Fibroblast of the aortic adventitia (primary cell): ENCODE measurements at places on chromosomes 2 and 18.
A peak's percentile ranks its signal among the peaks of the same experiment; 100 is the strongest.

DNA sequence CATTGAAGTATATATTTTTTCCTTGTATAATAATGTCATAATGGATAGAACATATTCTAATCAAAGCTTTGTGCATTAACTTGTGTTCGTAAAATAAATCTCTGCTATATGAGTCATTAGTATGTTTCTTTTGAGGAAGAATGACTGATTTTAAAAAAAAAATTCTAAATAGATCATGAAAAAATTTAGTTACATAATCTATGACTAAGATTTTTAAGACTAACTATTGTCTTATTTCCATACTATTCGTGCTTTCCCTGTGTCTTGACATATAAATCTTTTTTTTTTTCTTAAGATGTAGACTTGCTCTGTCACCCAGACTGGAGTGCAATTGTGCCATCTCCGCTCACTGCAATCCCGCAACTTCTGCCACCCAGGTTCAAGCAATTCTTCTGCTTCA lies 226.1 kb downstream of the DSEL start:
- no peak for DNase-seq

- no peak for DNase-seq
Observed at GRCh38 chr18:80253236-80253635, 5.9 kb upstream of the PARD6G start.

- no peak for DNase-seq
Observed at GRCh38 chr2:173557497-173557896, 202.8 kb downstream of the CDCA7 start.

- DNase-seq, result peak; percentile 89
Observed at GRCh38 chr2:11344956-11345677, 681 bp upstream of the ROCK2 start.

DNA sequence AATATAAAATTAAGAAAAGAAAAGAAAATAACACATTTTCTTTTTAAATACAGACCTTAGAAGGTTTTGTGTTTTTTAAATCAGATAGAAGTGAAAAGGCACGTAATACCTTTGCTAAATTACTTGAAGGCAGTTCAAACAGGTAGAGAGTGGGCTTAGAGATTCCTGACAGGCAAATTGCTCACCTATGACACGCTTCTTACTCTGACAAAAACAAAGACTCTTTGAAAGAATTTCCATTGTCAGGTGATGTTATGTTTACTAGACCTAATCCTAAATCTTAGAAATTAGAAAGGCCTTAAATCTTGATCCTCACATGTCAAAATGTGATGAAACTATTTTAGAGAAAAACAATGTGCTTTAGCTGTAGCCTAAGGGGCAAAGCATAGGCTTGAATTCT lies 522.9 kb downstream of the SOX11 start:
- DNase-seq, result no peak

DNA sequence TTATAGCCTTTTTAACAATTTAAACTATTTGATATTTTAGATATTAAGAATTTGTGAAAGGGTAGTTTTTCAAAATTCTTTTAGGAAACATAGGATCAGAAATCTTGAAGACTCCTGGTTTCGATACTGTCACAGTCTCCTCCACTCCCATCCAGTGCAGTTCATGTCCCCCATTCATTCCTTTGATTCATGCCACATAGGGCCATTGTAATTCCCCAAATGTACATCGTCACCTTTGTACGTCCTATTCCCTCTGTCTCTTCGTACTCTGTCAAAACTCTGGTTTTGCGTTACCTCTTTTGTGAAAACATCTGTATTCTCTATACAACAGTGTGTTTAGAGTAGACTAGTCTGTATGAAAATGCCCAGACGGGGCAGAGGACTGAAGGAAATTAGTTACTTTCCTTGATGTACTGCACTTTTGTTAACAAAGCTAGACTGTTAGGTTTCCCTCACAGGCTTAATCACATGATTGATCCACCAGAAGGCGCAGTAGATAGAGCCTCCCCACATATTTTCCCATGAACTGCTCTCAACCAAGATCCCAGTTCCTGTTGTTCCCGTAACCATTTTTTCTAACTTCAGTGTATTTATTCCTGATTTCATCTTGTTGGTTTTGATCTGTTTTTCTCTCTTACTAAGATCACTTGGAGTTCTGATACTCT lies 2.5 kb downstream of the MRPL35 start:
- DNase-seq, result peak; percentile 39

- DNase-seq, result peak; percentile 62
Observed at GRCh38 chr2:101041413-101041812, 39.3 kb downstream of the RPL31 start.

- DNase-seq, result no peak
Observed at GRCh38 chr18:7185701-7186100, 45.2 kb upstream of the LRRC30 start.

DNA sequence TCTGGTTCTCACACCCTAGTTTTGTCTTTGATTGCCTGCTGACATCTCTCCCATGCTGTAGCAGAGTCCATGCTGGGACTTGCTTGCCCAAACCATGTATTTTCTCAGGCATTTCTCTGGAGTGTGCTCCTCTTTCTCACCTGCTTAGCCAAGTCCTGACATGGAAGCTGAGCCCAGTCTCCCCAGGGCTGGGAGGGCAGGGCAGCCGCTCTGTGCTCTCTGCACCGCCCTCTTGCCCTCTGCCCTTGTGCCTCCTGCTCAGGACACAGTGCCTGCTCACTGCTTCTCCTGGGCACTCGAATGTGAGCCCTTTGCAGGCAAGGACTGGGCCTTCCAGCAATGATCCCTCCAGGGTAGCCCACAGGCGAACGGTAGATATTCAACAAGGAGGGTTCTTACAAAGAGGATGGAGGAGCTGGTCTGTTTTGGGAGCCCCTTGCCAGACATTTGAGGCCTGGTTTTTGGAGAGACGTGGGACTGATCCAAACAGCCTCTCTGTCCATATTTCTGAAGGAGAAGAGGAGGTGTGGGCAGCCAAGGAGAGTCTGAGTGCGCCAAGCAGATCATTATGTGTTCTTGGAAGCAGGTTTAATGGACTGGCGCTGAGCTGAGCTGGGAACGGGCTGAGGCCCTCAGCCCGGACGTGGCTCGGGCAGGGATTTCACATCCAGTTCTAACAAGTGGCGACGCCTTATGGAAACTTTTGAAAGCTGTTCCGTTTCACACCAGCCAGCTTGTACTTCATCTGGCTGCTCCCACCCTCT lies 4.0 kb downstream of the SLC14A2 start:
- DNase-seq, result peak; percentile 70

DNA sequence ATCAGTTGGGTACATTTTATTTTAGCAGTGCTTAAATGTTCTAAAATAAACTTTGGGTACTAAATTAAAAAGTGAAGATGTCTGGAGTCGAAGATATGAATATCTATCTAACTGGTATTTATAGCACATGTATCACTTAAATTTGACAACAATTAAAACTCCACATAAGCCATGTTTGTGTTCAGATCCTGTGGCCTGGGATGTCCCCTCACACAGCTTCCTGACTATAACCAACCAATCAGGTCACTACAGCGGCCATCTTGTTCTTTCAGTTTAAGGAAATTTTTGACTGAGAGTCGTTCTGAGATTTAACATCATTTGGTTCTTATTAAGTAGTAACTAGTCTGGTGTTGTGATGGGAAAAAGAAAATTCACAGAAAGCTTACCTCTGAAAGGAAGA lies 170.7 kb upstream of the NRP2 start:
- no peak for DNase-seq

GRCh38 chr2:236671896-236672562 lies 102.4 kb downstream of the ACKR3 start:
- DNase-seq, result no peak

GRCh38 chr2:177383935-177384334 lies 8.6 kb upstream of the AGPS start:
- DNase-seq, result no peak

DNA sequence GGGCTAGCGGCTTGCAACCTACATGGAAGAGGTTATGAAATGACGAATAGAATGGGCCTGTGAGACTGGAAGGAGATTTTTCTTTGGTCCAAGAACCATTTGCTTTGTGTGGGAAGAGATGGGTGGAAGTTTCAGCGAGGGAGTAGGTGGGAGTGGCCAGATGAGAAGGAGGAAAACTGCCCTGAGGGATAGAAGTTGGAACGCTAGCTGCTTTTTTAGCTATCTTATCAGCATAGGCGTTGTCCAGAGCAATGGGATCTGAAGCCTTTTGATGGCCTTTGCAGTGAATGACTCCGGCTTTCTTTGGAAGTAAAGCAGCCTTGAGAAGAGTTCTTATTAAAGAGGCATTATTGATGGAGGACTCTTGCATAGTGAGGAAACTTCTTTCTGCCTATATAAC lies 52.4 kb downstream of the SPTBN1 start:
- peak; percentile 70 for DNase-seq

GRCh38 chr18:69755041-69755440 lies 192.6 kb downstream of the CD226 start:
- DNase-seq, result no peak

GRCh38 chr18:4231260-4231659 lies 223.8 kb downstream of the DLGAP1 start:
- DNase-seq, result no peak

GRCh38 chr18:2395427-2396161 lies 175.7 kb downstream of the METTL4 start:
- no peak for DNase-seq

GRCh38 chr18:72091369-72091768 lies 452.8 kb downstream of the CBLN2 start:
- DNase-seq, result no peak

GRCh38 chr2:235937526-235937925 lies 230.7 kb downstream of the GBX2 start:
- DNase-seq, result no peak

- no peak for DNase-seq
Observed at GRCh38 chr2:232147440-232148077, 186.0 kb downstream of the DIS3L2 start.

- no peak for DNase-seq
Observed at GRCh38 chr2:97816411-97816810, 103.0 kb downstream of the ZAP70 start.

DNA sequence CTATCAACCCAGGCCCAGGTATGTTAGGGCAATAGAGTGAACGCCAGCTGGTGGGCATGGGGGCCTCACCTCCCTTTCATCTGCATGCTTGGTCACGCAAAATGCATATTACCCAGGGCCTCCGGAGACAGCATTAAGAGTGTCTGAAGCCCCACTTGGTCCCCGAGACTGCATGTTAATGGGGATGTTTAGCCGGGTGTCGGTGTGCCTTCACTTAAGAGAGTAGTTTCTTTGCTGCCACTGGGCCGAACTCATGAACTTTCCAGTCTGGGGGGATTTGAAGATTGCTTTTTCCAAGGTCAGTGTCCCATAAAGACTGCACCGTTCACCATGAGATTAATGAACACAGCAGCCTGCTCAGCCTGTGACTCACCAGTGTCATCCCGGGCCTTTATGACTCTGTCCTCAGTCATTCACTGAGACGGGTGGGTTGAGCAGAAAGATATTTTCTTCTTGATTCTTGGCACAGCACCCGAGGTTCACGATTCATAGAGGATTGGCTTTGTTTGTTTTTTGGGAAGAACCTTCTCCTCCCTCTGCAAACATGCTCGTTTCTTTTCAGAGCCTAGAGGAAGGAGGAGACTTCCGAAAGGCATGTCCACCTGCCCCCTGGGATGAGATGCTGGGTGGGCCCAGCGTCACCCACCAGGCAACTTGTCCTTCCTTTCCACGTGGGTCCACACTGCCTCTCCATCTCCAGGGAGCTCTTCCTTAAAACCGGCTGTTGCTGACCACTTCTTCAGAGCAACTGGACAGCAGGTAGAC lies 199.1 kb downstream of the GLI2 start:
- DNase-seq, result peak; percentile 84

DNA sequence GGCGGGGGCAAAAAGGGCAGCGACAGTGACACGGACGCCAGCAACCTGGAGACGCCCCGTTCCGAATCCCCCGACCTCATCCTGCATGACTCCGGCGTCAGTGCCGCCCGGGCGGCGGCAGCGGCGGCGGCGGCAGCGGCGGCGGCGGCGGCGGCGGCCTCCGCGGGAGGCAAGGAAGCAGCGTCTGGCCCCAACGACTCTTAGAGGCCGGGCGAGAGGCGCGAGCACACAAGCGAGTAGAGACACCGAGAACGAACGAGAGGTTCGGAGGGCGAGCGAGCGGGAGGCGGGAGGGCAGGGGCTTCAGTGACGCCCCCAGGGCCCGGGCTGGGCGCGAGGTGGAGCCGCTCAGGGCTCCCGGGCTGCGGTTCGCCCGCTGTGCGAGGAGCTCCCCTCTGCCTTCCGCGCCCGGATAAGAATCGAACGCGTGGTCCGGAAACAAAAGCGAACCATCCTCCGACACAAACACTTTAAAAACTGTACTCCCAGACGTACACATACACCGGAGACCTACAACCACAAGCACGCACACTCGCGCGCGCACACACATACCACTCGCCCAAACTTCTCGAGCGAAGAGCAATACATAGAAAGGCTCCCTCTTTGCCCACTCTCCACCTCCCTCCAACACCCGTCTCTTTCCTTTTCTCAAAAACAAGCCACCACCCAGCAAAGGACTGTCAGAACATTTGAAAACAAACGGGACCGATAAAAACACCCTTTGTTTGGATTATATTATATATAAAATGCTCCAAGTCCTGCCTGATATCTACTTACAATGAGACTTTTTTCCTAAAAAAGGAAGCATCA lies 2.8 kb downstream of the SP9 start:
- DNase-seq, result no peak
